NCI-H82 (cell line): ENCODE measurements at places on chromosomes 13 and 19.

GRCh38 chr13:113357529-113357928, 6.4 kb downstream of the GRTP1 start:
- no peak for DNase-seq

- peak; percentile 26 for DNase-seq
These were observed 628 bp upstream of the ZNF813 start for GRCh38 chr19:53466726-53467484.

GRCh38 chr19:2478278-2478755, 2.4 kb downstream of the GADD45B start:
- DNase-seq, result peak; percentile 40

GRCh38 chr19:33241091-33241529, 15.5 kb upstream of the SLC7A10 start:
- no peak for DNase-seq

- no peak for DNase-seq
These were observed 430.6 kb downstream of the KLF12 start for GRCh38 chr13:73703606-73704005.

DNA sequence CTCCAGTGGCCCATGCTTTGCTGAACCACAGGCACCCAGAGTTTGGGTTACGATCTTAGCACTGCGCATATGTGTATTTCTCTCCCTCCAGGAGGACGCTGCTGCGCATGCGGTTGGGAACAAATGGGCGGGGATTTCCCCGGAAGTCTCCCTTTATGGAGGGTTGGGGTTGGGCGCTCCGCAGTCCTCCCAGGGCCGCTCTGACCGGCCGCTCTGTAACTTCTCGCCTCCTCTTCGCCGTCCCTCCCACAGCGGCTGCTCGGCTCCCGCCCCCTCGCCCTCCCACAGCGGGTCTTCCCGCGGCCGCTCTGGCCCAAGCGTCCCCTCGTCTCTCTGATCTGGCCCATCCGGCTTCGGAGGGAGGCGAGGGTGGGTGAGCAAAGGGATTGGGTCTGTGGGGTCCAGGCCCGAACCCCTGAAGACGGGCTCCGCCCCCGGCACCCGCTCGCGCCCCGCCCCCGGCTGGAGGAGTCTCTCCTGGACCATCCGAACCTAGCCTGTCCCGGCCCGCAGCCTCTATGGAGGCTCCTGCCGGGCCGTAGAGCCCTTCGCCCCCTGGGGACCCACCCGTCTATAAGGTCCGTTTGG, at the start of gene MEGF8:
MEGF8 (plus strand) TSS at position 328 of the 588 bp plus-strand sequence. CDS start 609 bp downstream, outside the sequence.
- peak; percentile 100 for DNase-seq

DNA sequence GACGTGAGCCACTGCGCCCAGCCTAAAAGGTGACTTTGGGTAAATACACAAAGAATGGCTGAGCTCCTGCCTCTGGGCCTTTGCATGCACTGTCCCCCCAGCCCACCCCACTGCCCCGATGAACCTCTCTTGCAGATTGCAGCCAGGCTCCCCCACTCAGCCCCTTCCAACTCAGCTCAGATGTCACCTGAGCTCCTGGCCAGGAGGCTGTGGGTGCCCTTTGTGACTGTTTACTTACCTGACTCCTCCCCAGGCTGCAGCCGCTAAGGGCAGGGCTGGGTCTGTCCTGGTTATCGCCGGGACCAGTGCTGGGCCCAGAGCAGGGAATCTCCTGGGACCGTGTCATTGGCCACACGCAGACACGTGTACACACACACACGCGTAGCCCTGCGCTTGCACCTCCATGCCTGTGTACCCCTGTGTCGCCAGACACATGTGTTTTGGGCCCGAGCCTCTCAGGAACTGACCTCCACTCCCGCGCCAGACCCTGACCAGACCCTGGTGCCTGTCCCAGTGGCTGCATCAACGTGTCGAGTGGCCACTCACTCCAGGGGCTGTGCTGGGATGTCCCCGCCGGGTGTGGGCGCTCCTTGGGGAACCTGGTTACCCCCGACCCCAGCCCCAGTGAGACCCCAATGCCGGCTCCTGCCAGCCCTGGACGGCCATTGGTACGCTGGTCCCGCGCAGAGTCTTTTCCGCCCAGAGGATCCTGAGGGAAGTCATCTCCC, 18.7 kb downstream of the EFNA2 start:
- DNase-seq, result no peak

DNA sequence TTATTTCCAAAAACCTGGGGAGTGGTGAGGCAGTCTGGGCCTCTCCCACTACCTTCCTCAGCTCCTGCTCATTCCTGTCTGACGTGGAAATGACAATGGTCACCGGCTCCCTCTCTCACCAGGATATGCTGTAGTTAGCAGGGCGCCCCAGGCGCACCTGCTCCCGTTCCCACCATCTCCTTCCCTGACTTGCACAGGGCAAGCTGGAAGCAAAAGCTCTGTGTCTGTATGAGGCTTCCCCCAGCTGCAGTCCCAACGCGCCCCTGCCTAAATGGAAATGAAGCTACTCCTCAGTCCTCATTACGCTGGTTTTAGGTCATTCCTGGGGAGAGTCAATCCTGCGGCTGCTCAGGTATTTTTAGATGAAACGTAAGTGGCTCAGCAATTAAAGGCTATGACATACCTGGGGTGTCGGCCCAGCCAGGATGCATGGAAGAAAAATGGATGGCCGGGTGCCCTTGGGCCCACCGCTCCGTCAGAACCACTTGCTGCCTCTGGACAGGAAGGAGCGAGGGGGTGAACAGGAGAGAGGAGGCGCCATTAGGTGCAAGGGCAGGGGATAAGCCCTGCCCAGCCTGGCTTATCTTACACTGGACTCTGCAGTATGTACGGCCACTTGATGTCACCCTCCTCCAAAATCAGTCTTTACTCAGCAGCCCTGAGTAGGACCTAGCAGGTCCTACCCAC, 32.4 kb downstream of the DHRS12 start:
- no peak for DNase-seq

- no peak for DNase-seq
These were observed 1.3 kb downstream of the CYP4F3 start for GRCh38 chr19:15641901-15642491.

DNA sequence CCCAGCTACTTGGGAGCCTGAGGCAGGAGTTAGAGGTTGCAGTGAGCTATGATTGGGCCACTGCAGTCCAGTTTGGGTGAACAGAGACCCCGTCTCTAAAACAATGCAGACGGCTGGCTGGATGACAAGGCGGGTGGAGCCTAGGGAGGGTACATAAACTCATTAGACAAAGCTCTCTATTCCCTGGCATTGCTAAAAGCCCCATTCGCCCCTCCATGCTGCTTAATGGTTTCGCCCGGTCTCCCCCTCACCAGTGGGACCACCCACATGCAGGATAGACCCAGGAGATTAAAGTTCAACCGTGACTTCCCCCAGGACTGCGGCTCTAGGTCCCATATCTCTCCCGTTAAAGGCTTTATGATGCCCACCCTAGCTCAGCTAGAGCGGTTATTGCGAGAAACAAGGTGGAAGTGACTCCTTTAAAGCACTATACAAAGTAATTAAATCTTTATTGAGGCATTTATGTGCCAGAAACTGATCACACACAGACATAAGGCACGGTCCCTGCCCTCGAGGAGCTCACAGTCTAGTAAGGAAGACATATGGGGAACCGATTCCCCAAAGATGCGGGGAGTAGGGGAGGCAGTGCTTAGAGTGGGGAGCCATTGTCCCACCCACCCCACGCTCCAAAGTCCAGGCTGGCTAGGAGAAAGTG, 4.9 kb downstream of the LYPD3 start:
- DNase-seq, result peak; percentile 72

- DNase-seq, result no peak
These were observed 2.3 kb downstream of the ARL11 start for GRCh38 chr13:49630580-49630979.

GRCh38 chr13:46345866-46346265, 41.2 kb downstream of the RUBCNL start:
- no peak for DNase-seq

DNA sequence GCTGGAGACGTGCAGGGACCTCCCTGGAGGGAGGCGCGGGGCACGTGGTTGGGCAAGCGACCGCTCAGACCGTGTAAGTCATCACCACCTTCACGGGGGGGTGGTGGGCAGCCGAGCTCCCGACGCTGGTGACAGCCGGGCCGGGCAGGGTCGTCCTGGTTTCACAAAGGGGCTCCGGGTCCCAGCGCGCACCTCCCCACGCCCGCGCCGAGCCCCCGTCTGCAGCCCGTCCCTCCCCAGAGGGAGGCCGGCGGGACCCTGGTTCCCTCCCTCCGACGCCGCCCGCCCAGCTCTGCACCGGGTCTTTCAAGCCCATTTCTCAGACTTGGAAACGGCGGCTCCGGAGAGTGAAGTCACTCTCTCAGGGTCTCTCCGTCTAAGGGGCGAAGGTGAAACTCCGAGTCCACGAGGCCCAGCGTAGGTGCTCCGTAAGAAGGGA, 729 bp upstream of the ARID3A start:
- DNase-seq, result peak; percentile 89

- DNase-seq, result no peak
These were observed 219.7 kb downstream of the LMO7 start for GRCh38 chr13:75855847-75856246.

DNA sequence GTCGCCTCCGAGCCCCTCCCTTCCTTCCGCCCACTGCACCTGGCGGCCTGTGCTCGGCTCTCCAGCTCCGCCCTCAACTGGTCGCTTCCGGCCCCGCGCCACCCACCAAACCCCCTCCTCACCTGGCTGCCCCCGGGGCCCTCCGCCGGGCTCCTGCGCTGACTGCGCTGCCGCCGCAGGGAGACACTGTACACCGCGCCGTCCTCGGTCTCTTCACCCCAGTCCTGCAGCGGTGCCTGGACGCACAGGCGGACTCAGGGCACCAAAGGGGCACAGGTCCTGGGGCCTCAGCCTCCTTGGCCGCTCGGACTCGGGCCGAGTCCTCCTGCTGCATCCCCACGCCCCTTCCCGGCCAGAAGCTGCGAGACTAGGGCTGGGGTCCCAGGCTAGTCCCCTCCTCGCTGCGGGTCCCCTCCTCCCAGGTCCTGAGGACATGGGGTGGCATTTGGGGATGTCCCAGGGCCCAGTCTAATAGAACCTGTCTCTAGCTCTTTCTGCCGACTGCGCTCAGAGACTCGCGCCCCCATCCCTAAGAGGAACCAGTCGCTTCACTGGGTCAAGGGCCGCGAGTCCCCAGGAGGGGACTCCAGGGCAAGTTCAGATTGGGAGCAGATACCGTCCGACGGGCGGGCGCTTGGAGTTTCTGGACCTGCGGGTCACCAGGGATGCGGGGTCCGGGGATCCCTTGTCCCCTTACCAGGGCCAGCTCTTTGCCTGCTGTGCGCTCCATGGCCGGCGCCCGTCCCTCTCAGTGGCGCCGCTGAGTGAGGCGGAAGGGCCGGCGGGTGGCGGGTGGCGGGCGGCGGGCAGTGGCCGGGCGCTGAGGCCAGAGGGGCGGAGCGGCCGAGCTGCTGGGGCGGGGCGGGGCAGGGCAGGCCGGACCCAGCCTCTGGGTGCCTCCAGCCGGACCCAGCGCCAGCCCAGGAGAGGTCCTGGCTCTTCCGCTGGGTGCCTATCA, at the start of gene RGL3:
RGL3 (minus strand) TSS at position 766 of the 958 bp plus-strand sequence; CDS start at position 730, 36 bp downstream.
- no peak for DNase-seq

- no peak for DNase-seq
These were observed 216.9 kb upstream of the RXFP2 start for GRCh38 chr13:31522396-31522795.
